ENCODE measurements at places on chromosomes 2 and 18. TPM values are rescaled to one million over a fixed set of nuclear protein-coding genes. Genes with fewer than 3 reads are reported as not detected.

DNA sequence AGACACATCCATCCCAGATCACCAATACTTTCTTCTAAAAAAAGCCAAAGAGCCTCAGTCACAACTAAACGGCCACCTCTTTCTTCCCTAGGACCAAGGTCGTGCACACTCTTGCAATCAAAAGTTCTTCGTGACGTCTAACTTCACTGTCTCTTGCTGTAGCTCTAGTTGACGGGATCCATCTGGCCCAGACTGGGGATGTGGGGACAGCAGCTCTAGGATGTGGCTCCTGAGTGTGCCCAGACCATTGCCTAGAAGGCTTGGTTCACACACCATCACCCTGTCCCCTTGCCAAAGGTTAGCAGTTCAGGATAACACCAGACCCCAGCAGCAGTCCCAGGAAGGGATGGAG lies 98.2 kb downstream of the TNS1 start:
- DNase-seq: no peak

DNA sequence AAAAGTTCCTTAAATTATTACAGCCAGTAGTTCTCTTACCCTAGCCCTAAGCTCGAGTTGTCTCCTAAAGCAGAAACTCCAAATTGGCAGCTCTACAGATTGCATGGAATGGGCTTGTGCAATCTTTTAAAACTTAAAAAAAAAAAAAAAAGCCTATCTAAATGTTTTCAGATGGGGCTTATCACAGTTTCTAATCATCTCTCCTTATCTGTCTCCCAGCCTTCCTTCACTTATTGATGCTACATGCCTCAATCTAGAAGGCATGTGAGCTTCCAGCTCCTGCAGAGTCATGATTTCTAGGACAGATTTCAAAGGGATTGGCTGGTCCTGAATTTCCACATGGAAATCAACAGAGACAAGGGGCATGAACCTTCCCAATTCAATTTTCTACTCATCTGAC lies 33.1 kb upstream of the PELI1 start:
- no peak for DNase-seq

GRCh38 chr2:1543776-1544477 lies 130.7 kb downstream of the TPO start:
- DNase-seq: no peak

GRCh38 chr2:104321116-104321795 lies 532.7 kb upstream of the POU3F3 start:
- no peak for DNase-seq

LHCGR gene
- total RNA-seq: not detected

CHN1 gene
- 23.7 TPM for total RNA-seq

TPO gene
- total RNA-seq: not detected

Measured in osteocyte (in vitro differentiated cells).